ENCODE measurements at places on chromosomes 2 and 18.

GRCh38 chr2:145025382-145025781 lies 505.5 kb upstream of the ZEB2 start:
- DNase-seq = no peak

DNA sequence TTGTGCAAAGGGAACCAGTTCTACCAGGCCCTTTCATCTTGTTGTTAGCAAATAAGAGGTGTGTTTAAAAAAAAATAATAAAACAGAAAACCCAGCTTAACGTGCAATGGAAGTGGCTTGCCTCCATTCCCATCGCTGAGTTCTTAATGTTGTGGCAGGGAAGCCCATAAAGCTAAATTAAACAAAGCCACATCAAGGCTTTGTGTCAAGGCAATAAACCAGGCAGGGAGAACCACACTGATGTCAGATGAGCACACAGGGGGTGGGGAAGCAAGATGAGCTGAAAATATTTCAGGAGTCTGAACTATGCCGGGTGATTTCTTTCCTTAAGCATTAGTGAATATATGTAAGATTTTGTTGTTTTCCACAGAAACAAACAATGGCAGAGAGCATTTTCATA lies 73.5 kb downstream of the PHLPP1 start:
- DNase-seq = no peak

DNA sequence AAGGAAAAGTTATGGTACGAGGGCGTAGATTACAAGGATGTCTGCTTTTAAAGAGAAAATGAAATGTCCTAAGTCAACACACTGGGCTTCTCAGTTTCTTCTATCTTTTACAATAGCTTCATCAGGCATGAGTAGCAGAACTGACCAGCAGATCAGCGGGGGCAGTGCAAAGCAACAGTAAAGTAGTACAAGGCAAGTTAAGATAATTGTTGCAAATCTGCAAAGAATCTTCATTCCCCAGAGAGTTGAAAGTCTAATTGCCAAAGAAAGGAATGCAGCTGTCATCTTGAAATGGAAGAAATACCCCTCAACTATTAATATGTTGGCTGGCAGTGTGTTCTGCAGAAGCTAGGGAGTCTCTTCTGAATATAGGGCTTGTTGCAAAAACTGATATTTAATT lies 60.2 kb upstream of the SLC39A10 start:
- peak; percentile 59 for DNase-seq

GRCh38 chr2:240125742-240126141 lies 10.4 kb downstream of the COPS9 start:
- no peak for DNase-seq

DNA sequence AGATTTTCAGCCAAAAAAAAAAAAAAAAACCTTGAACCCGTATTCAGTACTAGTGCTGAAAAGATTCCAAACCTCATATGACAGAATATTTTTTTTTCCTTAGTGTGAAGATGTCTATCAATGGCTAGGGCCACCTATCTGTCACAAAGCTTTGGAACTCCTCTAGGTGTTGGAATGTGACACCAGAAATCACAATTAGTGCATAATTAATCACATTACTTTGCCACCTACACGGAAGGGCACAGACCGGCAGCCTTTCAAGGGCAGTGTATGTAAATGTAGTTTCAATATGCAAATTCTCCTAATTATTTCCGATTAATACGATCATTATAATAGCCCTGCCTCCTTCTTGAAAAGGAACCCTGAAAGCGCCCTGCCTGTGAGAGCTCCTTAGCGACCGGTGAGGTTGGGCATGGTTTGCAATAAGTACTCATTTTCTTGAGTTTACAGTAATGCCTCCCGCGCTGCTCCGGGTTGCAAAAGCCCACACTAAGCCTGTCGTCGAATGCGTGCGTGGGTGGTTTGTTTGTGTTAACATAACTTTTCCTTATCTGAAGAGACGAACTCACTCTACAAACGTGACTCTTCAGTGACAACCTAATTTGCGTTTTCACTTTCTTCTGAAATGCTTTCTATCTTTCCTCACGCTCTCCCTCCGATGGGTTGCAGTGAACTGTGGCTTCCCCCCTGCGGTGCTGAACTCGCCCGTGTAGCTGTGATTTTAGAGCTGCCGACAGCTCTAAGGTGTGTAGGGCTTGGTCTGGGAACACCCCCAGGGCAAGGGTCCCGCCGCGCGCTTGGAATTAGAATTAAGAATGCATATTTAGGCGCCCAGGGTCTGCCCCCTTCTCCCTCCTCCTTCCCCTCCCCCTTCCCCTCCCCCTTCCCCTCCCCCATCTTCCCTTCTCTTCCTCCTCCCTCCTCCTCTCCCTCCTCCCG lies 765 bp upstream of the ID2 start:
- peak; percentile 87 for DNase-seq

- DNase-seq = no peak
These were observed 88.7 kb downstream of the ADD2 start for GRCh38 chr2:70679259-70679658.

DNA sequence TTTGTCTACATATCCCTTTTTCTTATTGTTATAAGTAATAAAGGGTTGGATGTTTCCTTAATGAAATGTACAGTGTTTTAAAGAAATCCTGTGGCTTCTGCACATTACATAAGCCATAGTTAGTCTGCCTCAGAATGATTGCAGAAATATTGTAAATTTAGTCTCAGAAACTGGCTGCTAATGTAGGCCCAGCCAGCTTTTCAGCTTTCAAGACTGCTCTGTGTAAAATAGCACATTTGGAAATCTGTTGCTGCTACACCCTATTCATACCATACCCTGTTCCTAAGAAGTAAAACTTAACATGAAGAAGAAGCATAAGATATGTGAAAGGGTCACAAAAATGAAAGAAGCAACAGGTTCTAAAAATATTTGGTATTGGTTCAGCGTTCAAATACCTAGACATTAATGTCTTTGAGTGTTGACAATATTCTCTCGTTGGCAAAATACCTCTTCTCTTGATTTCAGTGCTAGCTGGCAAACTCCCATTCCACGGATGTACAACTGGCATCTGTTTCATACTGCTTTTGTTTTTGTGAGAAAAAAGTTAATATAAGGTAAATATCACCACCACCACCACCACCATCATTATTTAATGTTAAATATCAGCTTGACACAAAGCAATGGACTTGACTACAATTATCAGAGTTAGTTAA lies 19.2 kb upstream of the NCKAP1 start:
- DNase-seq = no peak

- DNase-seq = no peak
These were observed 140.9 kb downstream of the MCFD2 start for GRCh38 chr2:46774499-46775228.

GRCh38 chr2:231554748-231555545 lies 24.7 kb upstream of the NMUR1 start:
- DNase-seq = peak; percentile 43

DNA sequence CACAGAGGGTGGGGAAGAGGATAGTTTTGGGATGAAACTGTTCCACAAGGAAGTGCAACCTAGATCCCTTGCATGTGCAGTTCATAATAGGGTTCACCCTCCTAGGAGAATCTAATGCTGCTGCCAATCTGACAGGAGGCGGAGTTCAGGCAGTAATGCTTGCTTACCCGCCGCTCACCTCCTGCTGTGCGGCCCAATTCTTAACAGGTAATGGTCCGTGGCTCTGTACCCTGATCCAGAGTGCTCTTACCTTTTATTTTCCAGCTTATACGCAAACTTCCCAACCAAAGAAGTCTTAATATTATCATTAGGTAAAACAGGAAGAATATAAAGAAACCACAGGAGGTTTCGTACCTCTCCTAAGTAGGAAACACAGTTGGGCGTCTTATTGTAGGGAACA lies 82.7 kb upstream of the CD302 start:
- DNase-seq = no peak

- no peak for DNase-seq
These were observed 83.7 kb downstream of the EN1 start for GRCh38 chr2:118763797-118764196.

DNA sequence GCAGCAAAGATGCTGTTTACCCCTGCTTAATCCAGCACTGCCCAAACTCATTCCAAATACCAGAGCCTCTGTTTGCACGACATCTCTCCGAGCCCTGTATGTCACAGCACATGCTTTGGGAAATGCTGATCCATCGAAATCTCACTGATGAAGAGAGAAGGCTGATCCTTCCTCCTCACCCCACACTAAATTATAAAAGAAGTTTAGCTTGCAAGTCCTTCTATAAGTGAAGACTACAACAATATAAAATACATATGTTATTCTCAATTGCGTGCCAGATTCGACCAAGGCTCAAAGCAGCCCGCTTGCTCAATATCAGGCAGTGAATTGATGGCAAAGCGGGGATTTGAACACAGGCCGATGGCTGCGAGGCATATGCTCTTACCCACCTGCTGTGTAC lies 30.7 kb upstream of the SLC35F6 start:
- DNase-seq = no peak

GRCh38 chr2:71458413-71459083 lies 5.2 kb downstream of the DYSF start:
- DNase-seq = peak; percentile 19

GRCh38 chr2:86281066-86281700 lies 56.2 kb downstream of the REEP1 start:
- no peak for DNase-seq

DNA sequence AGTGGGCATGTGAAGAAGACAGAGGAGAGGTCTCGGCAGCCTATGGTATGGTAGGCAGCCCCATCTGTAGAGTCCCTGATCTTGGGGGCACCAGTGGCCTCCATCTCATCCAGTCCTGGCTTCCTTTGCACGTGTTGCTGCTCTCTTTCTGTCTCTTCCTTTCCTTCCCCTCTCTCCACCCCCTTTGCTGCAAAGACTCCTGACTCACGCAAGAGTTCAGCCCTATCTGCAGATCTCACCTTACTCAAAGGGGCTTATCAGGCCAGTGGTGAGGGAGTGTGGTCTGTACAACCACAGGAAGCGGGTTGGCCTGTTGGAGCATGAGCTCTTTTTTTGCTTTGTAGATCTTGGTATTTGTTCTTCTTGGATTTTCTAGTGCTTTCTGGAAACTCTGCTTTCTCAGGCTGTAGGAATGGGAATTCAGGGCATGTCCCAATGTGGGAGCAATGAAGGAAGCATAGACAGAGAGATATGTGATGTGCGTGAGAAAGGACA lies 14.6 kb upstream of the NT5DC4 start:
- DNase-seq = peak; percentile 97

- DNase-seq = no peak
These were observed 22.7 kb downstream of the ANKRD29 start for GRCh38 chr18:23640052-23640451.

DNA sequence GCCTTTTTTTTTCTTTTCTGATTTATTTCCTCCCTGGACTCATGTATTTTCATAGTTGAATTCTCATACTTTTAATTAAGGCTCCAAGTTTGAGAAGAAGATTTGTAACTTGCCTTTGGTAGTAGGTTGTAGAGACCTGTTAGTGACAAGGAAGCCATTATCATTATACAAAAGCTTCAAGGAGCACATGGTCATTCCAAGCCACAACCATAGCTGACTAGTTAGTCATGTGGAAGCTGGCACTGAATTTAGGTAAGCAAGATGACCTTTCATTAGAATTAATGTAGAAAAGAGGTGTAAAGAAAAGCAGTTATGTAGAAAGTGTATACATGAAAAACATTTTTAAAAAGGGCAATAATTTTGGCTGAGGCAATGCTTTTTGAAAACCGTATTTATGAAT lies 89.7 kb downstream of the LRP1B start:
- no peak for DNase-seq

DNA sequence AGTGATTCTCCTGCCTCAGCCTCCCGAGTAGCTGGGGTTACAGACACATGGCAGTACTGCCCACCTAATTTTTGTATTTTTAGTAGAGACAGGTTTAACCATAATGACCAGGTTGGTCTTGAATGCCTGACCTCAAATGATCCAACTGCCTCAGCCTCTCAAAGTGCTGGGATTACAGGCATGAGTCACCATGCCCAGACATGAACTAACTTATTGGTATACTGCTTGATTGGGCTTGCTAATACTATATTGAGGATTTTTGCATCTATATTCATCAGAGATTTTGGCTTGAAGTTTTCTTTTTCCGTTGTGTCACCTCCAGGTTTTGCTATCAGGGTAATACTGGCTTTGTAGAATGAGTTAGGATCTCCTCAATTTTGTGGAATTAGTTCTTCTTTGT lies 706.1 kb upstream of the HS6ST1 start:
- no peak for DNase-seq

DNA sequence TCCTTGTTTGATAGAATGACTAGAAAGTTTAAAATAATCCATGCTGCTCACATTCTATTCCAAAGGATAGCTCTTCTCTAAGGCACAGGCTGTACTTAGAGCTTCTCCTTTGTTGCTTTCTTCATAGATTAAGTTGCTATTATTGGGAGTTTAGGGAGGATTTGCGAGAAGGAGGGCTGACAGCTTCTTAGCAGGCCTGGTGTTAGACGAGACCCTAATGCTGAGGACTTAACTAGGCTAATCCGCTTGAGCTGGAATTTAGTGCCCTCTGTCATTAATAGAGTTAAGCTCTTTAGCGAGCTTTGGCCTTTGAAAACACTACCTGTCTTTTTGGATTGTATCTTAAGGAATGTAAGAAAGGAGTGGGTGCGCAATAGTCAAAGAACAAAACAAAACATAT lies 81.3 kb downstream of the MOGAT1 start:
- DNase-seq = no peak

GRCh38 chr2:66692521-66693054 lies 257.7 kb downstream of the MEIS1 start:
- no peak for DNase-seq

DNA sequence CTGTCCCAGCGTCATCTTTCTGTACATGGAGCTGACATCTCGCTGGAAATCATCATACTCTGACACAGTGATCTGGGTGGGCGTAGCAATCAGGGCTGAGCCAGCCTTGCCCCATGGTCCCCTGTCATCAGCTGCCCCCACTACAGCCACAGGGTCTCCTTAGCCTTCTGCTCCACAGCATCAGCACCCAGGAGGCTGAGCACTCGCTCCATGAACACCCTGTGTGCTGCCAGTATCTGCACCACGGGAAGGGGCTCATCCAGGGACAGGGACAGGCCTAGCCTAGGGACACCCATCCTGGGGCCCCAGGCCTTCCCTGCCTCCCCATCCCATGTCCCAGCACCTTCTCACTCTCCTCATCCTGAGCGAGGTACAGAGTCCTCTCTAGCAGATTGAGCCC lies 11.4 kb downstream of the ALPG start:
- DNase-seq = no peak

DNA sequence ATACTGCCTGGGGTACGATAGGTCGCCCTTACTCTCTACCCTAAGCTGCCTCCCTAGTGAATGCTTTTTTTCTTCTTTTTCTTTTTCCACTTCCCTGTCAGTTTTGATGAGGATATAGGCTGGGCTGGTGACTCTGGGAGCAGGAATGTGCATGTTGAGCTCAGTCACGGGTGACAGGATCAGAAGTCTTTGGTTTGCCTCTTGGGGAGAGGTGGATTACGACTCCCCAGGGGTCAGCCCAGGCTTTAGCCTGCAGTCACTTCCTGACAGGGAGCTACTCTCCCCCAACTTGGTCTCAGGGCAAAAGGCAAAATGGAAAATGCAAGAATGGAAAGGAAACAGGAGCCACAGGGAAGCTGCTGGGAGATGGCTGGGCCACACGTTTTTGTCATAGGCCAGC lies 57.3 kb downstream of the THNSL2 start:
- DNase-seq = no peak

DNA sequence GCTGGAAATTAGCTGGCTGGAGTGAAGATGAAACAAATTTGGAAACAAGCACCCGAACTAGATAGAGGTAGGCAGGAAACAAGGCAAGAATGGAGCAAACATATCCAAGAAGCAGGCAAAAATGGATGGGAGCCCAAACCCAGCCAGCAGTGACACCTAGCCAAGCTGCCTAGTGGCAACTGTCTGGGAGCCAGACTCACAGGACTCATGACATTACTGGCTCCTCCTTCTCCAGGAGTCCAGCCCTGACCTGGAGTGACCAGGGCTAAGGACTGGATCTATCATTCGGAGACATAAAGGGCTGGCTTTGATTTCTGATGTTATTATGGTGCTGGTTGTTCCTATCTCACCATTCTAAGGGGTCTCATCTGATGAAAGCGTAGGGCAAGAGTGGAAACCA lies 21.3 kb upstream of the ALK start:
- DNase-seq = no peak

Data from OCI-M1 (cell line).